ENCODE measurements at places on chromosomes 3 and 15.

DNA sequence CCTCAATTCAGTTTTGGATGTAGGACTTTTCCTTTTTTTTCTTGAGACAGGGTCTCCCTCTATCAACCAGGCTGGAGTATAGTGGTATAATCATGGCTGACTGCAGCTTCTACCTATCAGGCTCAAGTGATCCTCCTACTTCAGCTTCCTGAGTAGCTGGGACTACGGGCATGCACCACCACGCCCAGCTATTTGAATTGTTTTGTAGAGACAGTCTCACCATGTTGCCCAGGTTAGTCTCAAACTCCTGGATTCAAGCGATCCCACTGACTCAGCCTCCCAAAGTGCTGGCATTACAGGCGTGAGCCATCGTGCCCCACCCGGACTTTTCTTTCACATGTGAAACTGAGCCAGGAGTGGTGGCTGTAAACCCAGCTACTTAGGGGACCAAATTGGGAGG is 3.5 kb downstream of the RNU5B-1 start:
- no peak for DNase-seq

DNA sequence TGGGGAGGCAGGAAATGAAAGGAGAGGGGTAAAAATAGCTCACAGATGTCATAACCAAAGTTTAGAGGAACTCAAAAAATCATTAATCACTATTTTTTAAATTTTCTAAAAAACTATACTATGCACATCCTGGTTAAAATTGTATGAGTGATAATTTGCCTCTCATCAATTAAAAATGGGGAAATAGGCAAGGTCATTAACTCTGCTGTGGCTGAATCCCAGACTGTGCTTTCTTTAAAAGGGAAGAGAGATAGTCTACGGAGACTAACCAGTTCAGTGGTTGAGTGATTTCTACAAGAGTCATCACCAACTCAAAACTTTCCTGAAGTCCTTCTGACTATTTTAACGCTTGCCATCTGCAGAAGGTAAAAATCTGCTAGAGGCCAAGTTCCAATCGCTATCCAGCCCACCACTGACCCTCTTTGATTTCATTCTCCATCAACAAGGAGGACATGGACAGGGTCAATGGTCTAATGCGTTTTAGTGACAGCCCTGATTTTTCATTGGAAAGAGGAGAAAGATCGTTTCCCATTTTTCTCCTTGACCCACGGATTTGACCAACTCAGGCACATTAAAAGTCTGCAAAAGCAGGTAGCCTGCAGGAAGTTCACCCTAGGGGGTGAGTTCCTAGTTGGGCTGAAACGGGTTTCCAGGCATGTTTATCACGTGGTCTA is 850 bp downstream of the SUCLG2 start:
- no peak for DNase-seq

DNA sequence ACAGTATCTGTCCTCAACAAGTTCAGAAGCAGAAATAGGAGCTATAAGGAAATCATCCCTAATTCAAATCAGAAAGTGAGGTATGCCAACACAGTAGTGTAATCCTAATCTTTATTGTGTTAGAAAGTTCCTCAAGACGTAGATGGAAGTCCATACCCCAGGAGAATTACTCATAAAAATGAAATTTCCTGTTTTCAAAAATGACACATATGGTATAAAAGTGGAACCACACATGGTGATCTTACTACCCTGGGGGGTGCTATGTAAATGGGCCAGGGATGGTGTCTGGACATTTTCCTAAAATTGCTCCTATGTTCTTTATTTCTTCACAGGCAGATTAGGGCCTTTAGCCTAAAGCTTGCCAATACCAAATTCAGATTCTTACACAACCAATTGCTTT is 204.1 kb downstream of the ARRDC4 start:
- no peak for DNase-seq

GRCh38 chr3:56339671-56340070 is 128.6 kb downstream of the ERC2 start:
- no peak for DNase-seq

- no peak for DNase-seq
Measured at GRCh38 chr3:64638981-64639481, 48.8 kb downstream of the ADAMTS9 start.

GRCh38 chr3:35739181-35739809 is 100.0 kb downstream of the ARPP21 start:
- no peak for DNase-seq

DNA sequence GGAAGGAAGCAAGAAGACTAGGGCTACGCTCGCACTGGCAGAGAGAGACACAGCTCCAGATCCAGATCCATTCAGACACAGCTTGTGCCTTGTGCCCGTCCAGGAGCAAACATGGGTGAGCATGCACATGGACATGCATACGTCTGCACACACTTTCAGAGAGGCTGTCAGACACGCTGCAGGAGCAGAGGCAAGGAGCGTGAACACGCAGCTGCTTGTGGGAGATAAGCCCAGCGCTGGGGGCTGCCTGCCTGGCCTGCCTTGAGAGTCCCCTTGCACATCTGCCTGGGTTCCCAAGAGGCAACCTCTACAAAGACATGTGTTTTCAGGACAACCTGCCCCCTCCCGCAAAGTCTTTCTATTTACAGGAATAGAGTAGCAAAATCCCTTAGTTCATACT is 13.6 kb upstream of the BAHD1 start:
- no peak for DNase-seq

GRCh38 chr3:52670621-52671521 is 14.8 kb downstream of the PBRM1 start:
- no peak for DNase-seq

DNA sequence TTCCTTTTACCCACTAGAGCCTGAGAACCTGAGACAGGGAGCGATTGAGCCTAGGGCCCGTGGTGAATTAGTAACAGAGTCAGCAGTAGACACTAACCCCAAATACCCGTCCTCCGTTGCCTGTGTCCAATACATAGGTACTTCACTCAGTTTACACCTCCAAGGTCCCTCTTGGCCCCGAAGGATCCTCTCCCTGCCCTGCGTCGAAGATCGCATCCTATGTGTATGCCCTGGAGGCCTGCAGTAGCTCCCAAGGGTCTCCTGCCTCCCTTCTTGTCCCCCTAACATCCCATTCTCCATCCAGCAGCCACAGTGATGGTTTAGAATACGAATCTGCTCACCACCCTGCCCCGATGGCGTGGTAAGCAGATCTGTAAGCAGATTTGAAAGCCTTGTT is 67.0 kb downstream of the ISG20 start:
- DNase-seq: no peak

DNA sequence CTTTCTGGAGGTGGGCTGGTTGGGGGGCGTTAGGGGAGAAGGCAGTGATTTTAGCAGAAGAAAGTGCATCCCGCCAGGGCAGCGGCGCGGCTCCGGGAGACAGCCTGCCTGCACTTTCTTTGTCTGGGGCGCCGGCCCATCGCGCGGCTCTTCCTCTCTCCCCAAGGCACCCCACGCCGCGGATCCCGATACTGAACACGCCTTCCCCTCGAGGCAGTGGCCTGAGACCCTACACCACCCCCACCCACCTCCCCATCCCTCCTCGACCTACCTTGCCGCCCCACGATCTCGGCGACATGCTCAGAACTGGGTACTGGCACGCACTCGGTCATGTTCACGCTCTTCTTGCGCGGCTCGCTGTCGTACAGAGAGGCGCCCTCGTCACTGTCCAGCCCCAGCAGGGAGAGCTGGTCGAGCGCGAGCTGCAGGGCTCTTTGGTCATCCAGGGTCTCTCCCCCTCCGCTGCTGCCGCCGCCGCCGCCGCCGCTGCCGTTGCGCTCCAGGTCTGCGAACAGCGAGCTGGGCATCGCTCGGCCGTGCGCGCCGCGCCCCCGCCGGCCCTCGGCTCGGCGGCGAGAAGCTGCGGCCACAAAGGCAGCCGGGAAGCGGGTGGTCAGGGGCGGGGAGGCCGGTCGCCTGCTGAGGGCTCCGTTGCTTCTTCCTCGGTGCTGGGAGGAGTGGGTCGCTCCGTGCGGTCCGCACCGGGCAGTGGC is 483 bp downstream of the MEX3B start:
- DNase-seq: no peak

GRCh38 chr3:155046935-155047334 is 33.2 kb upstream of the MME start:
- DNase-seq: no peak

DNA sequence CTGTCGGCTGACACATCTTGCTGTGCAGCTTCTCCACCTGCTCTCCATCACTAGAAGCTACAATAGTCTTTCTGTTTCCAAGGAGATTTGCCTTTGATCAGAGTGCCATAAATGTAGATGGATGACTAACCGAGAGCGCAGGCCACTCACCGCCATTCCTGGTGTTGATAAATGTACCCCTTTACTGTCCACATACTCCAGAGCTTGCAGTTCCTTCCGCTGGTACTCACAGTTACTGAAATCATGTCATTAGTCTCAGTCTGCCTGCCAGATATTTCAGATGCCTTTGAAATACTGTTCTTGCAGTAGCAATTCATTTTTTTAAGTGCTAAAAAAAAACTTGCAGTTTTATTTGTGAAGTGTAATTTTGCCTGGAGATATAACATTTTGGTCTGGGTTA is 72.3 kb downstream of the BLM start:
- DNase-seq: no peak

DNA sequence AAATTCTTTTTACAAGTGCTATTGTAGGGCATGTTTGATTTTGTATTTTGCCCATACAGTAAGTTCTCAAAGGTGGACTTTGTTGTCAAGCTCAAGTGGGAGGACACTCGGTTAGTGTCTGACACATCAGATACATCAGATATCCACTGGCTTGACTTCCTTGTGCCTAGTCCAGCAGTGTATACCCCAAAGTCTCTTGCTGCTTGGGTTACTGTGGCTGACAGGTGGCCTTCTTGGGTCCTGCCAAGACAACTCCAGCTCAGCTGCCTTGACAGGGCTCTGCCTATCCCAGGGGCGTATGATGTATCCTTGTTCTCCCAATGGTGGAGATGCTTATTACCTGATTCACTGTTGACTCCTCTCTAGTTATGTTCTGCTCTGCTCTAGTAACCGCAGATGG is 214.9 kb downstream of the CBLB start:
- DNase-seq: no peak

GRCh38 chr3:13263770-13264467 is 156.2 kb downstream of the NUP210 start:
- DNase-seq: no peak

DNA sequence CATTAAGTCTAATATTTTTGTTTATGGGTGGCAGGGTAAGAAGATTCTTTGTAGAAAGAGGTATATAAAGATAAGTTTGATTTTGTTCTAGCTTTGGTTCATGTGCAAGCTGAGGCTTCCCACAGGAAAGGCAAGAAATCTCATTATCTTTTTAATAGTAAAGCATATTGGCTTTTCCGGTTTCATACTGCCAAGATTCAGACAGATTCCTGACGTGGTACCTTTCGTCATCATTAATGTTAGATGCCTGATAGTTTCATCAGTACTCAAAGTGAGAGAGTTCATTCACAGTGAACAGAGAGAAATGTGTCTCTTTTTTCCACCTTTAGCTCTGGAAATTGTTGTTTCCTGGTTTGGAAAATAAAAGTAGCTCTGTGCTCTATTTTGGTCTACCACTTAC is 16.5 kb downstream of the TPM1 start:
- DNase-seq: no peak

- no peak for DNase-seq
Measured at GRCh38 chr3:159896543-159896942, 92.1 kb upstream of the IL12A start.

GRCh38 chr15:99157456-99157855 is 52.6 kb downstream of the SYNM start:
- no peak for DNase-seq

GRCh38 chr3:172856795-172857742 is 106.5 kb downstream of the ECT2 start:
- DNase-seq: no peak

GRCh38 chr3:51429138-51429537 is 38.1 kb downstream of the RBM15B start:
- no peak for DNase-seq

Data from stimulated activated CD8-positive, alpha-beta memory T cell treated with anti-CD3 and anti-CD28 coated beads, Interleukin-7, amount 100 ng/mL, for 1 hour (primary cell).